ENCODE measurements at places on chromosomes 13 and 19.
A peak's percentile ranks its signal among the peaks of the same experiment; 100 is the strongest.

DNA sequence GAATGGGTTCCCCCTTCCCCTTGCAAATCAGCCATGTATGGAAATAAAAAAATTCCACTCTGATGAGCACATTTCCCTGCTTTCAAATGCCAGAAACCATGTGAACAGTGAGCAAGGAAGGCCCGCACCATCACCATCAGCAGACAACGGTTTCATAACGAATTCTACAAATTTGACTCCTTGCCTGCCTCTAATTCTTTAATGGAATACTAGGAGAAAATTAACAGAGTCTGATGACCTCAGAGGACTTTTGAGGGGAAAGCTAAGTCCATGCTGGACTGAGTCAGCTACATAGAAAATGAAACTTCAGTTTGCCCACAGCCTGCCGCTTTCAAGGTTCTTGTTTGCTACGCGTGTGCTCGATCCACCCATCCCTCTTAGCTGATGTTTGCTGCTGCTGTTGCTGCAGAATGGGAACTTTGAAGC, 46.7 kb upstream of the KL start:
- DNase-seq: peak; percentile 71

- DNase-seq: no peak
These were observed 190.5 kb downstream of the URI1 start for GRCh38 chr19:30132343-30133075.

DNA sequence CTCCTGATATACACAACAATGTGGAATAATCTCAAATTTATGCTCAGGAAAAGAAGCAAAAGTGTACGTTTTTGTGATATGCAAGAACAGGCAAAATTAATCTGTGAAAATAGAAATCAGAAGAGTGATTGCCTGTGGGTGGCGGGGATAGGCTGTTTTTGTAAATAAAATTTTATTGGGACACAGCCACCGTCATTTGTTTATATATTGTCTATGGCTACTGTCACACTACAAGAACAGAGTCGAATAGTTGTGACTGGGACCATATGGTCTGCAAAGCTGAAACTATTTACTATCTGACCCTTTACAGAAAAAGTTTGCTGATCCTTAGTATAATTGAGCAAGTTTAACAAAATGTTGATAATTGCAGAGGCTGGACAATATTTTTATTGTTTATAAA, 269.5 kb upstream of the HTR2A start:
- DNase-seq: no peak

DNA sequence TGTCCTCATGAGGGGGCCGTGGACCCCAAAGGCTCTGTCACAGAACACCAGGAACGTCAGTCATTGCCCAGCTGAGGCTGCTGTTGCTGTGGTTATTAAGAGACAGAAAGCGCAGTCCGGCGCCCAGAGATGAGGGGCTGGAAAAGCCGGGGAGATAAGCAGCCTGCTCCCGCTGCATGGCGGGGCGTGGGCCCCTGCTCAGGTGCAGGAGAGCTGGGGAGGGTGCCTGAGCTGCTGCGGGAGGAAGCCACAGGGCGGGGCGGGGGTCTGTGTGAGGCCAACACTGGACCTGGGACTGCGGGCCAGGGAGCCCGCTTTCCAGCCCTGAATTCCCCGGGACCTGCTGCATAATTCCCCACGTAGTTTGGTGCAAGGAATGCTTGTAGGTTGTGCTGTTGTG, 11.3 kb downstream of the SOX1 start:
- no peak for DNase-seq

GRCh38 chr13:29954082-29955028, 103.9 kb upstream of the UBL3 start:
- no peak for DNase-seq

- DNase-seq: no peak
These were observed 9.0 kb upstream of the ATP11A start for GRCh38 chr13:112680741-112681360.

DNA sequence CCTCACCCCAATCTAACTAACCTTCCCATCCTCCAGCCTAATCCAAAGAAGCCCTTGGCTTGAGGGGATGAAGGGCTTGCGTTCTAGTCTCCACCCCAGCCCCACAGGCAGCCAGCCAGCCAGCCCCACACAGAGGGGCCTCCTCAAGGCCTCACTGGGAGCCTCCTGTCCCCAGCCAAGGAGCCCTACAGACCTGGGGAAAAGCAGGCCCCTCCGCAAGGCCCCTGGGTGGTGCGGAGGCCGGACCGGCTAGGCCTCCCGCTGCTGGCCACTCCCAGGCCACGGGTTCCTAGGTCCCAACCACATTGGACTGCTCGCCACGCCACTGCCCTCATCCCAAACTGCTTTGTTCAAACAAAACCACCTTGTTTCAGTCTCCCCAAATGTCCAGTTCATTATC, 78.0 kb downstream of the ZIC5 start:
- DNase-seq: no peak

DNA sequence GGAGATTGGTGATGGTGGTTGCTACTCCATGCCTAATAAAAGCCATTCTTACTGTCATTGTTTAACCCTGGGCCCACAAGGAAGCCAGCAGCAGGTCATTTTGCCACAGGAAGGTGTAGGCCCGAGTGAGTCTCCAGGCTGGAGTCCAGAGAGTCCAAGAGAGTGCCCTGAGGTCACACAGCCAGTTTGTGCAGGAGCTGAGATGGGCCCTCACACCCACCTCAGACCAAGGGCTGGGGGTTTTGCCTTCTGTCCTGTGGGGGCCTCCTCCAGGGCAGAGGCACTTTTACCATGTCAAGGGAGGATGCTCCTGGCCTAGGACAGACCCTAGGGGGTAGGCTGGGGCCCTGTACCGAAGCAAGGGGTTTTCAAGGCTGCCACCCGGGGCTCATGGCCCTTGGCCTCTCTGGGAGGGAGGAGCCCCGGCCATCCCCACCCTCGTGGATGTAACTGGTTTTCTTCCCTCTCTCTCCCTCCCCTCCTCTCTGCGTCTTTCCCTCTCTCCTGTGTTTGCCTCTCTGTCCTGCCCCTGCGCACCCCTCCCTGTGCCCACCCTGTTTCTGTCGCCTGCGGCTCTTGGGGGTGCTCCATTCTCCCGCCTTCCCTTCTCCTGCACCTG, 8.0 kb downstream of the CYTH2 start:
- DNase-seq: no peak

DNA sequence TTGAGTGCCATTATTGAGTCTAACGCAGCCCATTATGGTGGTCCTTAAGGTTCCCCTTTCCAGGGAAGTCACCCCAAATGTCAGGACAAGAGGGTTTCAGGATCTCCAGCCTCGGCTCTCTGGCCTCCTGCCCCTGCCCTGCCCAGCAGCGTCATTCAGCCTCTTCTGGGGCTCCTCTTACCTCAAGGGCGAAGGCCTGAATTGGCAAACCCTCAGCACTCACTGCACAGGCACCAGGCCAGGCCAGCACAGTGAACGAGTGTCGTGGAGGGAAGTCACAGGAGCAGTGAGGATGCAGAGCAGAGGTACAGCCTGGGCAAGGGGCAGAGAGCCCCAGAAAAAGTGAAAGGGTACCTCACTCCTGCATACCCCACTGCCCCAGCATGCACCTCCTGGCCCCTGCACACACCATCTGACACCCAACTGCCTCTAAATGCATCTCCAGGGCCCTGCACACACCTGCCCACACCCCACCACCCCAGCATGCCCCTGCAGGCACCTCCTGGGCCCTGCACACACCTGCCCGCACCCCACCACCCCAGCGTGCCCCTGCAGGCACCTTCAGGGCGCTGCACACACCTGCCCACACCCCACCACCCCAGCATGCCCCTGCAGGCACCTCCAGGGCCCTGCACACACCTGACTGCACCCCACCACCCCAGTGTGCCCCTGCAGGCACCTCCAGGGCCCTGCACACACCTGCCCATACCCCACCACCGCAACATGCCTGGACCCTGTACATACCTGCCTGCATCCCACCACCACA, 19.8 kb downstream of the SLC25A42 start:
- no peak for DNase-seq

GRCh38 chr13:110382229-110382628, 75.1 kb downstream of the COL4A2 start:
- DNase-seq: peak; percentile 84

GRCh38 chr19:720345-721160, 11.8 kb downstream of the PALM start:
- no peak for DNase-seq

DNA sequence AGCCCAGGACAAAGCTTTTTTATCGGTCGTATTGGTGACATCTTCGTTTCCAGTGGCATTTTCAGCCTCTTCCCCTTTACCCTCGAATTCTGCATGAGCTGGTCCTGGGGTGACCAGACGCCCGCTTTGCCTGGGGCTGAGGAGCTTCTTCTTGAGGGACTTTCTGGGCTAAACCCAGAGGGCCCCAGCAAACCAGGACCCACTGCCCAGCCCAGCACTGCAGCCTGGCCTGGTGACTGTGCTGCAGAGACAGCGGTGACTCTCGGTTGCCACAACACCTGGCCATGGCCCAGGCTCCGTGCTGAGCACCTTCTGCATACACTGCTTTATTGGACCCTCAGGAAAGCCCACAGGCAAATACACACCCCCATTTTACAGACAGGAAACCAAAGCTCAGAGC, 21.0 kb downstream of the SPACA7 start:
- DNase-seq: no peak

- no peak for DNase-seq
These were observed 531.7 kb downstream of the SLITRK1 start for GRCh38 chr13:83350569-83350968.

- DNase-seq: peak; percentile 38
These were observed 3.3 kb upstream of the ATP1A3 start for GRCh38 chr19:41997121-41997850.

- DNase-seq: no peak
These were observed 483.2 kb downstream of the DIAPH3 start for GRCh38 chr13:59680429-59681024.

DNA sequence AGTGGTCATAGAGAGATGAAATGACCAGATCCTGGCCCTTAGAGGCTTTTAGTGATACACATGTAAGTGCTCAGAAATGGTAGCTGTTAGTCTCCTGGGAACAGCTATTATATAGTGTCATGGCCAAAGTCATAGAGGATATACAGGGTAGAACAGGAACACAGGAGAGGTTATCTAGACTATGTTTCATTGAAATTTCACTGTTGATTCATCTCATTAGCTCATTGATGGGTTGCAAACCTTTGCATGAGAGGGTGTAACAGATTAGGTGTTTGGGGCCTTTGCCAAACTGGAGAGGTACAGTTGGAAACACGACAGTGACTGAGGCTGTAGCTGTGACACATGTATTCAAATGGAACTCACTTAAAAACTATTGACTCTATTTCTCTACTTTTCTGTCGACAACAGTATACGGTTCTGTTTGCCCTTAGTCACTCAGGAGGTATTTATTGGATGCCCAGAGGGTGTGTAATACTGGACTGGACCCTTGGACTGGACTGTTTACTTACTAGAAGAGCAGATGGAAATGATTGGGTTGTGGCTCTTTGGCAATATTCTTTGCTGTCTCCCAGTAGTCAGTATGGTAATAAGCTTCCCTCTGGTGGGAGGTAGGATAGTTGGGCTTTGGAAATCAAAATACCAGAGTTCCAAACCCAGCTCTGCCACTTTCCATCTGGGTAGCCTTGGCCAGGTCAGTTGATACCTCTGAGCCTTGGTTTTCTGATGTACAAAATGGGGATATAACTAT, 29.8 kb downstream of the ARHGAP35 start:
- DNase-seq: peak; percentile 41

DNA sequence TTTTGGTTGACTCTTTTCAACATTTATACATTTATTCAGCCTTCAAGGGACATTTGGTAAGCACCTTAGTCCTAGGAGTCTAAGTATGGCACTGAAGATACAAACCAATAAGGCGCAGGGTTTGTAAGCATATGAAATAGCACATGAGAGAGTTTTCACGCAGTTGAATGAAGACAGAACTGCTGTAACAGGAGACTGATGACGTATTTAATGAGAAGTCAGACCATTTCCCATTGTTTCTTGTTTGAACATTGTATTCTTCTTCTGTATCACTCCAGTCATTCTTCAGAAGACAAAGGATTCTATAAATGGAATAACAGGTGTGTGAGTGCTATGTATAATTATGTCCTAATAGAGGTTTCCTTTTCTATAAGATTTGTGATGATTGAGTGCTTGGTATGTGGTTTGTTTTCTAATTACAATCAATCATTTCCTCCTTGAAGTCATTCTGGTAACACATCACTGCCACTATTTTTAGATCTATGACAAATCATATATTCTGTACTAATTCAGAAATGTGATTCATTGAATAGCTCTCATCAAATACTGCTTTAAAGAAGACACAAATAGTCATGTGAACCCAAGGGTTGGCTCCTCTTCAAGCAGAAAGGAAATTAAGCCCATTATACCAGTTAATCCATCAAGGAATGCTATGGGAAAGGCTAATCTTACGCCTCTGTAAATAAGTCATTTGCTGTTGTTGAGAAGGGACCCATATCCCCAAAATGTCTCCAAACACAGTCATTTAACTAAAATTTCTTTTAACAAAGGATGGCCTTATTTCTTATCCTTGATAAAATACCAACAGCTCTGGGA, 222.8 kb upstream of the NBEA start:
- DNase-seq: no peak

- DNase-seq: no peak
These were observed 45.1 kb upstream of the CEACAM21 start for GRCh38 chr19:41530761-41531301.

DNA sequence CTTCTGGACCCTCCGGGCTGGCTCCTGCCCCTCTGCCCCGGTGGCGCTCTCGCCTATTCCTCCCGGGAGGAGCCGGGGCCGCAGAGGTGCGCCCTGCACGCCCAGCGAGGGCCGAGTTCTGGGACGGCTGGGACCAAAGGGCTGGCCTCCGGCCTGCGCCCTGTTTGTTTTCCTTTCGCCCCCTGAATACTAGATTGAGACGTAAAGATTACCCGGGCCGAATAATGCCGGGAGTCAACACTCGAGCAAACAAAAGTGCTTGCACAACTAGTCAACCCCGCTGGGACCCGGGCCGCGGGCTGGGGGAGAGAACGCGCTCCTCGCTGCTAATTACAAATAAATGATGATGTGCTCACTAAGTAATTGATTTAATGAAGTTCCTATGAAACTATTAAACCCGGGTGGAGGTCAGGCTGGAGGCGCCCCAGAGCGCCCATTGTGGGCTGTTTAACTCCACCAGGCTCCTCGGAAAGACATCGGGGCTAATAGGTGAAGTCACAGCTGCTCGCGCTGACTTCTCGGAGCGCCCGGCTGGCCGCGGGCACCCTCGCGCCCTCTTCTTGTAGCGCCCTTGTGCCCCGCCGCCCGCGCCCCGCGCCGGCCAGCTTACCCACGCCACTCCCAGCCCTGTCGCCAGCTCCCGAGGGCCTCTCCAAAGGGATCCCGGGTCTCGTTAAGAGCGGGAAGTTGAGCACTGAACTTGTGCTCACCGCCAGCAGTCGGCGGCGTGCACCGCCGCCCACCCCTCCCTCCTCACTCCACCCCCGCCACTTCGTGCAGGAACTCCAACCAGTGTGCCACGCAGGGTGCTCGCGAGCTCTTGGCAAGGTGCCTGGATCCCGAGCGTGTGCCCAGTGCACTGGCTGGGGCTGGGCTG, 14.9 kb downstream of the ZIC5 start:
- DNase-seq: no peak

GRCh38 chr13:73782450-73783449, 351.5 kb downstream of the KLF12 start:
- no peak for DNase-seq

All from muscle of back (tissue), 13 donors.